Sigmoid colon (tissue), 7 donors: ENCODE measurements at places on chromosomes 11 and 22. TPM values are rescaled to one million over a fixed set of nuclear protein-coding genes. Genes with fewer than 3 reads are reported as not detected.
A peak's percentile ranks its signal among the peaks of the same experiment; 100 is the strongest.

DNA sequence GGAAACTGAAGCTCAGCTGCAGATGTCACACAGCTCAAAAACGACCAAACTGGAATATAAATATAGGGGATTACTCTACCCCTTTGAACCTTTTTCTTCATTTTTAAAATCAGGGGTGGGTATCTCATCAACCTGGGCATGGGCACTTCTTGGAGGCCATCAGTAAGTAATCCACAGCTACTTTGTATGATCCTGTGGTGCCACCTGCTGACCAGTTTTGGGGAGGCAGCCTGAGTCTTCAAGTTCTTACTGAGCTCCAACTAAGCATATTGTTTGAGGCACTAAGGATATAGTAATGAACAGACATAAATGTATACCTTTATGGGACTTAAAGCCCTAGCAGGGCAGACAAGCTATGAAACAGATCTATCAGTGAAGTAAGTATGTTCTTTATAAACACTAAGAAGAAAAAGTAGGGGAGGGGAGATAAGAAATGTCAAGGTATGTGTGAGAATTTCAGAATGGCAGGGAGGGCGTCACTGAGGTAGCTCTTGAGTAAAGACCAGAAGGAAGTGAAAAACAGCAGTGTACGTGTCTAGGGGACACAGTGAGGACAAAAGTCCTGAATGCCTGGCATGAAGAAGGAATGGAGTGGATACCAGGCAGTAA, 18.4 kb downstream of the TUB start:
- peak; percentile 85 for DNase-seq

GRCh38 chr11:117910525-117910924, 18.7 kb downstream of the TMPRSS13 start:
- peak; percentile 36 for DNase-seq

DNA sequence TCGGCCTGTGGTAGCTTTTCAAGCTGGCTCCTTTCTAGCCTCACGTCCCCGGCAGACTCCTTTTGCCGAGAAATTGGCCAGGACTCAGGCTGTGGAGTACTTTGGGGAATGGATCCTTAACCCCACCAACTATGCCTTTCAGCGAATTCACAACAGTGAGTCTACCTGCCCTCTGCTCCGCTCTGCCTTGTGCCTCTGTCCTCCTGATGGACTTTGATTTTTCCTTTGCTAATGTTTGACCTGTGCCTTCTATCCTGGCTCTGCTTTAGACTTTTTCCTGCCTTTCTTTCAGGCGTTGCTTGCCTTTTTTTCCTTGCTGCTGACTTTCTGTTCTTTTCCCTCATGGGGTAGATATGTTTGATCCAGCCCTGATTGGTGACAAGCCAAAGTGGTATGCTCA, 12.5 kb downstream of the MADD start:
- DNase-seq, result peak; percentile 11

GRCh38 chr11:28346209-28346608, 238.0 kb downstream of the METTL15 start:
- no peak for DNase-seq

- DNase-seq, result no peak
These were observed 21.1 kb downstream of the KCTD17 start for GRCh38 chr22:37072673-37073072.

DNA sequence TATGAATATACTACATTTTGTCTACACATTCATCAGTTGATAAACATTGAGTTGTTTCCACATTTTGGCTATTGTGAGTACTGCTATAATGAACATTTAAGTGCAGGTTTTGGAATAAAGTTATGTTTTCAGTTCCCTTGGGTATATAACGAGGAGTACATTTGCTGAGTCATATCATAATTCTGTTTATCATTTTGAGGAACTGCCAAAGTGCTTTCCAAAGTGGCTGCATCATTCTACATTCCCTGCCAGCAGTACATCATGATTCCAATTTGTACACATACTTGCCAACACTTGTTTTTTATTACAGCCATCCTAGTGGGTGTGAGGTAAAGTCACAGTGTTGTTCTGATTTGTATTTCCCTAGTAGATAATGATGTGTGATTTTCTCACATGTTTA, 1458.6 kb upstream of the TENM4 start:
- DNase-seq, result no peak

DNA sequence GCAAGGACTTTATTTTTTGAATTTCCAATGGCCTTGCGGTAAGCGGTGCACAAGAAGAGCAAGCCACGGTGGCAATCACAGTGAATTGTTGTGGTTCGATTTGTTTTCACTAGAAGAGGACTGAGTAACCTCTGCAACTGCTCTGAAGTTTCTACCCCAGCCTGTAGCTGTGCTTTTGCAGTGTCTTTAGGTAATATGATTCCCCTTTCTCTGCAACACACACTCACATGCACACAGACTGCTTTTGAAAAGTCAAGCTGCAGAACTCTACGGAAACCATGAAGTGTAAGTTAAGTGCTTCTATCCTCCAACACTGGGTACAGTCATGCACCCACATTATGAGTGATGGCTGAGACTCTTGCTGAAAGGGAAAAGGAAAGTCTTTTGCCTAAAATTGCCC, 38.4 kb downstream of the CD44 start:
- no peak for DNase-seq

GRCh38 chr11:122717264-122717867, 61.8 kb downstream of the UBASH3B start:
- no peak for DNase-seq

GRCh38 chr22:20408891-20409290, 14.9 kb downstream of the ZNF74 start:
- DNase-seq, result peak; percentile 14

OR10A2 gene
- not detected for total RNA-seq

RIMBP3C gene
- not detected for total RNA-seq

MGAT3 gene
- total RNA-seq, result 0.99 TPM

C22orf42 gene
- not detected for total RNA-seq
